PC-9 (cell line): ENCODE measurements at places on chromosomes 2 and 18. TPM values are rescaled to one million over a fixed set of nuclear protein-coding genes. Genes with fewer than 3 reads are reported as not detected.

DNA sequence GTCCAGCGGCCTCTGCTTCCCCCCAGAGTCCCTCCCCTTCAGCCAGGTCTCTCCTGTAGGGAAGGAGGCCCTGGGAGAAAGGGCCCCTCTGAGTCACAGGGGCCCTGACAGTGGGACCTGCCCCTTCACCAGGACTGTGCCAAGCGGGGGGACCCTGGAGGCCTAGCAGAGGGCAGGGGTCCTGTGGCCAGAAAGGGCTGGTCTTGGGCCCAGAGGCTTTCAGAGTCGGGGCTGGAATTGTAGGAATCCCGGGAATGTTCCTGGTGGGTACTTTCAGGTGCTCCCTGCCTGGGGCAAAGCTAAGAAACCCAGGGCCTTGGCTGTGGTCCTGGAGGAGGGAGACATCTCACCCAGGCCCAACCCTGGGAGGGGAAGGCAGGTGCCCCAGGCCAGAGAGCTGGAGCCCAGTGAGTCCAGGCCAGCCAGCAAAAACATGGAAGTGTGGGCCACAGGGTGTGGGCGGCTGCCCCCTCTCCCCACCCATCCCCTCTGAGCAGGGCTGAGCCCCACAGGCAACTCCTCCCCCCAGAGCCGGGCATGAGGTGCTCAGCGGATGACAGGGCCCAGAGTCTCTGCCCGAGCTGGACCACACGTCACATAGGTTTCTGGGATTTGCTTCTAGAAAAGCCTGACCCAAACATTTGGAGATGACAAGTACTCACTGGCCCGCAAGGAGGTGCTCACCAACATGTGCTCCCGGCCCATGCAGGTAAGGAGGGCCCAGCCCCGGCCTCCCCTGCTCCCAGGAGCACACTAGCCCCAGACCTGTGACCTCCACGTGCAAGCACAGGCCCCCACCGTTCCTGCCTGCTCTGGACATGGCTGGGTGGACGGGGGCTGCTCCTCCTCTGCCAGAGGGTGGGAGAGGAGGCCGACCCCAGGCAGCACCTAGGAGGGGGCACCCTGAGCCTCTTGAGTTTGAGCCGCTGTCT, 48.2 kb upstream of the ALPP start:
- H3K27ac ChIP-seq: no peak overlapping the region
- no peaks in the 10 kb centered on the region for H3K36me3 ChIP-seq
- H3K27me3 ChIP-seq: no peaks in the 10 kb centered on the region
- H3K4me1 ChIP-seq: no peaks in the 10 kb centered on the region
- peak; percentile 81 for DNase-seq

Gene BMP10
- total RNA-seq: not detected in 2 replicates

Gene FLACC1
- total RNA-seq: 0.75 and 0.87 TPM in 2 replicates

- no peak overlapping the region for H3K27ac ChIP-seq
- H3K27me3 ChIP-seq: no peaks in the 10 kb centered on the region
- H3K36me3 ChIP-seq: no peaks in the 10 kb centered on the region
These were observed 832.6 kb upstream of the ZEB2 start for GRCh38 chr2:145352484-145352883.

GRCh38 chr2:62991605-62992004, 59.0 kb upstream of the OTX1 start:
- DNase-seq: no peak
- no peaks in the 10 kb centered on the region for H3K4me1 ChIP-seq
- H3K27ac ChIP-seq: no peak overlapping the region
- H3K36me3 ChIP-seq: peaks cover 32% of the 10 kb centered on the region; the same call in 1 of the 2 replicates
- no peak overlapping the region for H3K4me3 ChIP-seq
- no peaks in the 10 kb centered on the region for H3K27me3 ChIP-seq

Gene FARP2
- 81.5 and 89.1 TPM in 2 replicates for total RNA-seq

DNA sequence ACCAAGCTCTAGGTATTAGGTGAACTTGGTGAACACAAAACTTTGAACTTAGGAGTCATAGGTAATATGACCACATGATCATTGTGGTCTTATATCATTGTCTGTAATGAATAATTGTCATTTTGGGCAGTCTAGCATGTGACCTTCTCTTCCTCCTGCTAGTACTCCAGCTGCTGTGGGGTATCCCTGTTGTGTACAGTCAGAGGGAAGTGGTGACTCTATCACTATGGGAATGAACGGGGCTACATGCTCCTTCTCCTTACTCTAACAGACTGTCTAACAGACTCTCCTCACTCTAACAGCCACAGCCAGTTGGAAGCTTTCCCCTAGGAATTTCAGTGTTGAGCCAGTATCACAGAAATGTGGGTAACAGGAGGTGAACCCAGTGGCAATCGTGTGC, 68.2 kb upstream of the NEDD4L start:
- no peaks in the 10 kb centered on the region for H3K4me1 ChIP-seq
- DNase-seq: no peak
- no peak overlapping the region for H3K4me3 ChIP-seq
- no peaks in the 10 kb centered on the region for H3K27me3 ChIP-seq

DNA sequence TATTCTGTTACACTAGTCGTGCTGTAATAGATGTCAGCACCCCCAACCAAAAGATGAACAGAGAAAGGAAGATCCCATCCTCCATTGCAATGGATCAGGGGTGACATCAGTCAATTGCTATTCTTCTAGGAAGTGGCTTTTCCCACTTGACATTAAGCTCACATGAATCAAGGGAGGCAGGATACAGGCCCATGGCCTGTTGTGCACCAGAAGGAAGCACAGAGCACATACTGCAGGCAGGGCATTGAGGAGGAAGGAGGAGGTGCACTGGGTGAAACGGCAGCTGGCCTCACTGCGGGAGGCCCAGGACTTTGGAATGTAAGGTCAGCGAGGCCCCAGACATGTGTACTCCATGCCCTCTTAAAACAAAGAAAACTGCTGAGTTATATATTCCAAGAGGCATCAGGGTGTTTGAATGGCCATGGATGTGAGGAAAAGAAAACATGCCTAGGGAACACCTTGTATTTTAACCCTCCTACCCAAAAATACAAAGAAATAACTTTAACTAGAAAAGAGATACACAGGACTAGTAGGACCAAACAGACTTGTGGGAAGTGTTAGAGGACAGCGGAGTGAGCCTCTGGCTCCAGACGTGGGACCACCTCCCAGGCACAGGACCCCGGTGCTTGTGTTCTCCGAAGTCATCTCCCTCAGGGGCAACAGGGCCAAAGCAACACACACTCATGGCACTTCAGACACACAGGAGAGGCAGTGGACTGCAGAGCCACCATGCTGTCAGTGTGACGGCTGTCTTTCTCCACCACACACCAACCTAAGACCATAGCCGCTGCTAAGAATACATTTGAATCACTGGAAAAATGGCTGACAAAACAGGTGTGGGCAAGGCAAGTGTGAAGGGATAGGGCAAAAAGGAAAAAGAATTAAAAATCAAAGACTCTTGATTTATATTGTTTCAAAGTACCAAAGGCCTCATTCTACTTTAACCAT, 51.4 kb upstream of the RIOK3 start:
- H3K27ac ChIP-seq: peak overlapping the region; percentile 55
- H3K4me1 ChIP-seq: peaks cover 49% of the 10 kb centered on the region
- peak; percentile 63 for DNase-seq
- H3K27me3 ChIP-seq: no peaks in the 10 kb centered on the region
- H3K4me3 ChIP-seq: no peak overlapping the region
- no peaks in the 10 kb centered on the region for H3K36me3 ChIP-seq

Gene ZSWIM2
- not detected in 2 replicates for total RNA-seq

DNA sequence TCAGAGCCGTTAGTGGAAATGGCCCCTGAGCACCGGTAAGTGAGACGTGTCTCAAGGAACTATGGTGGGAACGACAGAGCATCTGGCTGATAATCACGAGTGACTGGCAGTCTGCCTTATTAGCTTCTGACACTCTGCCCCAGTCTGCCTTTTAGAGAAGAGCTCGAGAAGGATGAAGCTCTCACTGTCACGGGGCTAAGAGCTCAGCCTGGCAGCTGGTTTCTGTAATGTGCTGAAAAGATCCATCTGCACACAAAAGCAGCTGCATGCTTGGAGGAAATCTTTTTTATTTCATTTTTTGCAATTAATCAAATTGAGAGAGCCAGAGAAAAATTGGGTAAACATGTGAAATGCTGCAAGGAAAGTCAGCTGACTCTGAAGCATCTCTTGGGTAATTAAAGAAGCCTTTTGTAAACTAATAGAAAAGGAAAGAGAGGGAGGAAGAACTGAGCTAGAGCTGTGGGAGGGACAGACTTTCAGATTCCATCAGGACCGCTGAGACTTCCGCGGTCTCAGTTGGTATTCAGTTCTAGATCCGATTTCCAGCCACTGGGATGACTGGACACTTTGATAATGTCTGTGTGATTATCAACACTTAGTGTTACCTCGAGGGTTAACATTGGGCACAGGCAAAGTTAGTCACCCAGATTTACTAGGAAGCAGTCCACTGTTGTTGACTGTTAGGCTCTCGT, 24.4 kb downstream of the MBP start:
- peaks cover 17% of the 10 kb centered on the region for H3K4me1 ChIP-seq
- H3K4me3 ChIP-seq: no peak overlapping the region
- no peak overlapping the region for H3K27ac ChIP-seq
- peaks cover 20% of the 10 kb centered on the region; the same call in 1 of the 2 replicates for H3K36me3 ChIP-seq
- no peaks in the 10 kb centered on the region for H3K27me3 ChIP-seq

DNA sequence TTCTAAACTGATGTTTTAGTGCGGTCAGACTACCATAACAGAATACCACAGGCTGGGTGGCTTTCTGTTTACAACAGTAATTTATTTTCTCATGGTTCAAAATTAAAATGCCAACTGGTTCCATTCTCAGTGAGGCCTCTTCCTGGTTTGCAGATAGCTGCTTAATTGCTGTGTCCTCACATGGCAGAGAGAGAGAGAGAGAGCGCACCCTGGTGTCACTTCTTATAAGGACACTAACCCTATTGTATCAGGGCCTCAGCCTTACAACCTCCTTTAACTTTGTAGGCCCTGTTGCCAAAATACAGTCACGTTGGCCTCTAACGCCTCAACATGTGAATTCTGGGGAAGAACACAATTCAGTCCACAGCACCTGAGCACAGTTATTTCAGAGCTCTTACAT, 37.5 kb upstream of the ZNF385B start:
- DNase-seq: no peak
- no peak overlapping the region for H3K4me3 ChIP-seq
- H3K36me3 ChIP-seq: no peaks in the 10 kb centered on the region
- no peaks in the 10 kb centered on the region for H3K27me3 ChIP-seq
